Renal cortex interstitium (tissue), 15 donors: ENCODE measurements at places on chromosomes 16 and 17. TPM values are rescaled to one million over a fixed set of nuclear protein-coding genes. Genes with fewer than 3 reads are reported as not detected.

DNA sequence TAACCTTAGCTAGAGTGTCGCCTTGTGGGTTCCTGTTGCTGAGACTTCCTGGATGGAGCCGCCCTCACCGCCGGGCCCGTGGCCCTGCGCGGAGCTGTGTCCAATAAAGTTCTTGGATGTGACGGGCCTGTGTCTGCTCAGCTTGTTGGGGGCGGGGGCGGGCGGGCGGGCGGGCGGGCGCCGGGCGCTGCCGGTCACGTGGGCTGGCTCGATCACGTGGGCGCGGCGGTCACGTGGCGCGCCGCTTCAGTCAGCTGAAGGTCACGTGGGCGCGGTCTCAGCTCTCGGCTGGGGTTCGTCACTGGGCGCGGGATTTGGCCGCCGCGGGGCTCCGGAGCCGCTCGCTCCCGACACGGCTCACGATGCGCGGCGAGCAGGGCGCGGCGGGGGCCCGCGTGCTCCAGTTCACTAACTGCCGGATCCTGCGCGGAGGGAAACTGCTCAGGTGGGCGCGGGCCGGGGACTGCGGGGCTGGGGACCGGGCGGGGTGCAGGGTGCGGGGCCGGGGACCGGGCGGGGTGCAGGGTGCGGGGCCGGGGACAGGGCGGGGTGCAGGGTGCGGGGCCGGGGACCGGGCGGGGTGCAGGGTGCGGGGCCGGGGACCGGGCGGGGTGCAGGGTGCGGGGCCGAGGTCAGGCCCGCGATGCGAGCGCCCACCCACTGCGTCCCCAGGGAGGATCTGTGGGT lies at the start of gene AMDHD2:
Gene AMDHD2, plus strand, starts transcription at position 275 of the 687 bp plus-strand sequence. Its CDS starts 88 bp downstream, at position 363.
- no peak for DNase-seq

The KRTAP17-1 gene
- not detected for polyA plus RNA-seq

GRCh38 chr16:4924593-4925292 lies 12.2 kb downstream of the PPL start:
- no peak for DNase-seq

The RHBDL1 gene
- polyA plus RNA-seq: 2.3 TPM

GRCh38 chr17:73646409-73647300 lies 2.4 kb upstream of the SDK2 start:
- no peak for DNase-seq

GRCh38 chr16:1980030-1980769 lies 1.1 kb downstream of the NOXO1 start:
- DNase-seq: no peak

DNA sequence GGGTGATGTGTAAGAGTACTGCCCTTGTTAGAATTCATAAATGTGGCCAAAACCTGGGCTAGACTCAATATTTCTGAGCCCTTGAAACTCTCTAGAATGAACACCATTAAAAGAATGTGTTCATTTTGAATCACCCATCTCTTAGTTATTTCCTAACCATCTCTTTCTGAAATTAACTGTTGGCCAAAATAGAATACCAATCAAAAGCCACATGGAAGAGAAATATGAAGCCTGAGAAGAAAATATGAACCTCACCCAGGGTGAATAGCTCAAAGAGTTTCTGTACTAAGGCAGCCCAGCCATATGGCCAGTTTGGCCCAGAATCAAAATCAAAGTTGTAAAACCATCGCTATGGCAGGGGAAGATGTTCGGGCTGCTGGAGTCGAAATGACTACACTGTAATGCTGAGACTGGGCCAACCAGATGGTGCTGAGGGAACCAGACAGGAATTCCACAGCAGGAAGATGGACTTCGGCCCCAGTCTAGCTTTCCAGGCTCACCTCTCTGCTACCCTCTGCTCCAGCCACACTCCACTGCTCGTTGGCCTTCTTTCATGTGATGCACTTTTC lies 154.3 kb upstream of the ZFHX3 start:
- DNase-seq: no peak

The SHISA9 gene
- polyA plus RNA-seq: 5.9 TPM

The TCF25 gene
- 131 TPM for polyA plus RNA-seq

DNA sequence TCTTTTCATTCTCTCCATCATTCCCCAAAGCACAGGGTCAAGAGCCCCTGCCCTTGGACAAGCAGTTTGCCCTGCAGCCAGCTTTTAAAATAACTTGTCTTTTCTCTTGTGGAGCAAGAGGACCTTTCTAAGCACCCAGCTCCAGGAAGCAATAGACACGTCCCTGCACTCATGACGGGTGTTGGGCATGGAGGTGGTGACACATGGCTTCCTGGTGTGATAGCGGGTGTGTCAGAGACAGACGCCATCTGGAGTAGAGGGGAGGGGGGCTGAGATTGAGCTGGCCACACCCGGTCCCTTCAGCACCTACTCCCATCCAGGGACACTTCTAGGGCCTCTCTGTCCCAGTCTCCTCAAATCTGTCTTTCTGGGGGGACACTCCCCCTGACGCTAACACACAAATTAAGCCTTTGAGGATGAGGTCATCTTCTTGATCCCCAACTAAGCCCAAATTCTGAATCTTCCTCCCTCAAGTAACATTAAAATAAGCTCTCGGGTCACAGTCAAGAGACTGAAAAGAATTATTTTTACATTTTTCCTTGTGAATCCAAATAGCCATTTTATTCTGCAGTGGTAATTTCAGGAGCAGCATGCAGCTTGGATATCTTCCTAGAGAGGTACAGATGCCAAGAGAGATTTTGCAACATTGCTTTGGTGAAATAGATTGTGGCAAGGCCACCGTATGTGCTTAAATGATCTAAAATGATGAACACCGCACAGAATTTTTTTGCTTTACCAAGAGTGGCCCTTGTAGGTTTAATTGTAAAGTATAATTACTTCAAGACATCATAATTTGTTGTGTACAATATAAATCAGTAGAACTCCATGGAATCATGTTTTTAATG lies 216.6 kb upstream of the IRX3 start:
- DNase-seq: no peak

- no peak for DNase-seq
Observed at GRCh38 chr17:9023392-9024218, 2.3 kb downstream of the NTN1 start.

The ANKRD40CL gene
- 0.24 TPM for polyA plus RNA-seq

- DNase-seq: no peak
Observed at GRCh38 chr17:72890711-72891110, 201.8 kb downstream of the SLC39A11 start.

DNA sequence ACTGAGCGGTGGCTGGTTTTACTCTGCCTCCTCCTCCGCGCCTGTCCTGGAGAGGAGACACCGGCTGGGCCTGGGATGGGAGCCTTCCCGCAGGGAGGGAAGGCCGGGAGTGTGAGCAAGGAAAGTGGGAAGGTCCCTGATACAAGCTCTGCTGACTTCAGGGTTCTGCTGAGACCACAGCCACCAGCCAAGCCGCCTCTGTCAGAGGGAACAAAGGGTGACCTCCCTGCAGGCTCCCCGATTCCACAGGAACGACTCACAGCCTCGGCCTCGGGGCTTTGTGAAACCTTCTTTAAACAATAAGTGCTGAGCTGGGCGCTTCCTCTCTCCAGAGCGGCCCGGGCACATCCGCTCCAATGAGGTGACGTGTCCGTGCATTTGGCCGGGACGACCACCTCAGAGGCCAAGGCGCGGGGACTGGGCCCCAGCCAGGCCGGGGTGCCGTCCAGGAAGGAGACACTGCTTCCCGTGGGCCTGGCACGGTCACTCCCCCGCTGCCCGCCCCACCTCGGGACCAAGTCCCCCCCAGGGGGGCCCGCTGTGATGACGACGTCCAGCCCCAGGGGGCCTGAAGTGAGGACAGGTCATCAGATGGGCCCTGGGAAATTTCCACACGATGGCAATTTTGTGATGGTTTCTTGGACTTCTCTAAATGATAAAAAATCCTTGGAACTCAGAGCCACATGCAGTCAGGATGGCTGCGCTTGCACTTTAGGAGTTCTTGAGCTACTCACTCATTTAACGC lies 11.8 kb upstream of the CIBAR2 start:
- no peak for DNase-seq

The CBLN1 gene
- polyA plus RNA-seq: 0.20 TPM

The KRT32 gene
- not detected for polyA plus RNA-seq

The PRAC2 gene
- not detected for polyA plus RNA-seq

- DNase-seq: no peak
Observed at GRCh38 chr17:30832438-30833124, 815 bp downstream of the ATAD5 start.

DNA sequence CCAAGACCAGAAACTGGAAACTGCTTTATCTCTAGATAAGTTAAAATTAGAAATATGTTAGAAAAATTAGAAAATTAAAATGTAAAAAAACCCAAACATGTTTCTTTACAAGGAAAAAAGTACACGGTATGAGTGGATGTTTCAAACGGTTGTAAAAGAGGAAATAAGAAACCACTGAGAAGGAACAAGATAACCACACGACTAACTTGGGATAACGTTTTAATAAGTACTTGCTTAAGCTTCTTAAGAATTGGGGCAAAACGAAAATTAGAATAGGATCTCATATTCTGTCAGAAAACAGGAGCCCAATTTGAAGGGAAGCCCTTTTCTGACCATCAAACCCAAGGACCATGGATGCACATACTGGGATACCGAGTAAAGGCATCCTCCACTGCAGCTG lies 31.0 kb downstream of the MBTPS1 start:
- DNase-seq: no peak

The MYL4 gene
- 4.5 TPM for polyA plus RNA-seq

The TP53TG3F gene
- polyA plus RNA-seq: not detected

DNA sequence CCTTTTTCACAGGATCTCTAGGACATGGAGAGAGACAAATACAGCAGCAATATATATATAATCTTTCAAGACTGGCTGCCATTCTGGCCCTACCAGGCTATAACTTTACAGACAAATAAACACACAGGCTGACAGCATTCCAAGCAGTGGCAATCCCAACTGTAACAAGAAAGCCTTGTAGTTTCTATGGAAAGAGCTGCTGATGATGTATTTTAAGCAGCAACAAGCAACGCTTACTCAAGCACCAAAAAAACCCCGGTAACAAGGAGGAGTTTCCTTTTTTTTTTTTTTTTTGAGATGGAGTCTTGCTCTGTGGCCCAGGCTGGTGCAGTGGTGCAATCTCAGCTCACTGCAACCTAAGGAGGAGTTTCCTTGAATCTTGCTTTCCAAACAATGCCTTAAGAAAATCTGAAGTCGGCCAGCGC lies 23.2 kb downstream of the LSM12 start:
- no peak for DNase-seq

The TLCD2 gene
- 5.5 TPM for polyA plus RNA-seq

The GPR142 gene
- polyA plus RNA-seq: 0.11 TPM

DNA sequence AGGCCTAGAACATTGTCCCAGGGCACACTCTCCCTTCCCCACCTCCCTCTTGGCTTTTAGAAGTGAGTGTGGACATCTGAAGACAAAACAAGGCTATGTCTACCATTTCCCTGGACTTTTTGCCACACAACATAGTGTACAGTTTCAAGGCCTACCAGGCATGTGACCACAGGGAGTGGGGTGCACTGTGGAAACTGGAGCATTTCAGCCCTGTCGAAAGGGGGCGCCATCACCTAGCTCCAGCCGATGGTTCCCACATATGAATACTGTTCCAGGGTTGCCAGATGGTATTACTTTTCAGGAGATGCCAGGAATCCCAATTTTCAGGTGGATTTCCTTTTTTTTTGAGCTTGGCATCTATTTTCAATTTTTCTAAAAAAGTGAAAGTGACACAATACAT lies 140.7 kb downstream of the KATNIP start:
- DNase-seq: no peak

The SP6 gene
- polyA plus RNA-seq: 3.9 TPM

GRCh38 chr16:21277045-21277926 lies 804 bp downstream of the CRYM start:
- no peak for DNase-seq

DNA sequence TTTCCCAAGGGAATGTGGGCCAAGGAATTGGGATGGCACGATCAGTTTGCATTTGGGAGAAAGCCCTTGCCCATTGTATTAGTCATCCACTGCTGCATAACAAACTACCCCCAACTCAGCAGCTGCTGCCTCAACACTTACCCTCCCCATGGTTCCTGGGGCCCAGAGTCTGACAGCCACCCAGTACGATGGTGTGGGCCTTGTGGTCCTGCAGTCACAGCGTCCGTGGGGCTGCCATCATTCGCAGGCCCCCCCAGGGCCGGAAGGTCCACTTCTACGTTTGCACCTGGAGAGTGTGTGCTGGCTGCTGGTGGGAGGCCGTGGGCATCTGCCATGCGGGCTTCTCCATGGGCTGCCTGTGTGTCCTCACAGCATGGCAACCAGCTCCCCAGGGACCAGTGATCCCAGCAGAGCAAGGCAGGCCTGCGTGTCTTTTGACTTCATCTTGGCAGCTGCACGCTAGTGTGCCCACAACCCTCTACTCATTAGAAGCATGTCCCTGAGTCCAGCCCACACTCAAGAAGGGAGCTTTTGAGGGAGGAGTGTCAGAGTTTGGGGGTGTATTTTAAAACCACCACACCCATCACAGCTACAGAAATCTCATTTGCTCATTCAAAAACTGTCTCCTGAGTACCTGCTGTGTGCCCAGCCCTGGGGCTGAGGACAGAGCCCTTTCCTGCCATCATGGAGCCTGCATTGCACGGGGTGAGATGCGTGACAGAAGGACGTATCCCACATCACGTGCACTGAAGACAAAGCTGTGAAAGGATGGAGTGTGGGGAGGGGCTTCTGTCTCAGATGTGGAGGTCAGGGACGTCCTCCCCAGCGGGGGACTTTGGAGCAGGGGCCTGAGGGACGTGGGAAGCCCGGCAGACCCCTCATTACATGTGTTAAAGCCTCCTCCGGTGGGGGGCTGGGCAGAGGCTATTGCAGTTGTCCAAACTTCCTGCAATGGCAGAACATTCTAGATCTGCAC lies 185.0 kb upstream of the ZNF469 start:
- no peak for DNase-seq

DNA sequence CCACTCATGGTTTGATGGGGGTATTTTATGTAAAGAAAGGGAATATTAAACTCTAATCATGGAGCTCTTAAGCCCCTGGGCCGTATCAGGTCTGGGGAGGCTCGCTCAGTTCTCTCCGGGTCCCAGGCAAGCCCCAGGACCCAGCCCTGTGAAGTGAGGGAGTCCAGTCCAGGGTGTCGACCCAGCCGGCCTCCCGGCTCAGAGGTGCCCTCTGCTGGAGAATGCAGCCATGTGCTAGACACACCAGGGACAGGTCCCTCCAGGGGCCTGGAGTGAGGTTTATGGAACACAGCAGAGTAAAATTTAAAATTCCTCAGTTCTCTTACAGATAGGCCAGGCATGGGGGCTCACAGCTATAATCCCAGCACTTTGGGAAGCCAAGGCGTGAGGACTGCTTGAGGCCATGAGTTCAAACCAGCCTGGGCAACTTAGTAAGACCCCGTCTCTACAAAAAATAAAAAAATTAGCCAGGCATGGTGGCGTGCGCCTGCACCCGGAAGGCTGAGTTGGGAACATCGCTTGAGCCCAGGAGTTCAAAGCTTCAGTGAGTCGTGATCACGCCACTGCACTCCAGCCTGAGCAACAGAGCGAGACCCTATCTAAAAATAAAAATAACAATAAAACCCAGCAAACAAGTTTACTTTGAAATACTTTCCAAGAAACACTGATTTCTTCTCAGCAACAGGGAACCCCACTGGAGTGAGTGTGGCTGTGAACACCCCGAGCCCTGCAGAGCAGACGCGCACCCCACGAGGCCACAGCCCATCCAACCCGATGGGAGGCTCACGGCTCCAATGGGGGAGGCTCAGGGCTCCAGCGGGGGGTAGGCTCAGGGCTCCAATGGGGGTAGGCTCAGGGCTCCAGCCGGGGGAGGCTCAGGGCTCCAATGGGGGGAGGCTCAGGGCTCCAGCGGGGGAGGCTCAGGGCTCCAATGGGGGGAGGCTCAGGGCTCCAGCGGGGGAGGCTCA lies 72.2 kb downstream of the ZNF778 start:
- DNase-seq: no peak

The GRIN2C gene
- polyA plus RNA-seq: 0.16 TPM
